ENCODE measurements at places on chromosomes 5 and 9. TPM values are rescaled to one million over a fixed set of nuclear protein-coding genes. Genes with fewer than 3 reads are reported as not detected.
A peak's percentile ranks its signal among the peaks of the same experiment; 100 is the strongest.

The NUP214 gene
- 75.3 TPM for total RNA-seq

The NAA35 gene
- total RNA-seq: 25.3 TPM

DNA sequence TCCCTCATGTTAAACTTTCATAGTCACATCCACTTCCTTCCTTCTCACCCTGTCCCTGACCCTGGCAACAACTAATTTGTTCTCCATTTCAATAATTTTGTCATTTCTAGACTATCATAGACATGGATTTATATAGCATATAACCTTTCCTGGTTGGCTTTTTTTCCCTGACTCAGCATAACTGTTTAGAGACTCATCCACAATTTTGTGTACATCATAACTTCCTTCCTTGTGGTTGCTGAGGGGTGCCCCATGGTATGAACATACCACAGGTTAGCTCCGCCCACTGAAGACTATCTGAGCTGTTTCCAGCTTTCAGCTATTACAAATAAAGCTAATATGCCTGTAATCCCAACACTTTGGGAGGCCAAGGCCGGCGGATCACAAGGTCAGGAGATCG lies 137.3 kb downstream of the PHF2 start:
- H3K4me3 ChIP-seq: no peak overlapping the region
- no peaks in the 10 kb centered on the region for H3K4me1 ChIP-seq
- no peak for DNase-seq
- no peaks in the 10 kb centered on the region for H3K36me3 ChIP-seq
- H3K27ac ChIP-seq: no peak overlapping the region

DNA sequence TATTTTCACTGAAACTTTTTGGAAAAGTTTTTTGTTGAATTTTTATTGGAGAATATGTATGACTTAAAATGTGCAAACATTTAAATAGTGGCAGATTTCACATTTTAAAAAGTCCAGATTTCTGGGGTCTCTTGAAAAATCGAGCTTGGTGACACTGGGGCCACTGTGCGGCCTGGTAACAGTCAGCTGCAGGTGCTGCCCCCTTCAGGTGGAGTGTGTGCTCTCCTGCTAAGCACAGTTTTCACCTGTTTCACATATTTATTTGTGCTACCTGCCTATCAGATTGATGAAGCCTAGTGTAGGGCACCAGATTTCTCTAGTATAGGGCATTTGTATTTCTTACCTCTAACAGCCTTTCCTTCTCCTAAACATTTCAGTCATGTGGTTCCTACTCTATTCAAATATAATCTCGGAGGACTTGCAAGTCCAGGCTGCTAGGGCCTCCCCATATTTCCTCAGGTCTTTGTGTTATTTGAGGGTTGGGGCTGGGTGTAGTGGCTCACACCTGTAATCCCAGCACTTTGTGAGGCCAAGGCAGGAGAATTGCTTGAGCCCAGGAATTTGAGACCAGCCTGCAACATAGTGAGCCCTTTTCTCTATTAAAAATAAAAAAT lies 95.8 kb upstream of the KLF9 start:
- H3K27me3 ChIP-seq: no peaks in the 10 kb centered on the region
- no peak overlapping the region for H3K4me3 ChIP-seq
- DNase-seq: peak; percentile 19

The ARSK gene
- 5.9 TPM for total RNA-seq

DNA sequence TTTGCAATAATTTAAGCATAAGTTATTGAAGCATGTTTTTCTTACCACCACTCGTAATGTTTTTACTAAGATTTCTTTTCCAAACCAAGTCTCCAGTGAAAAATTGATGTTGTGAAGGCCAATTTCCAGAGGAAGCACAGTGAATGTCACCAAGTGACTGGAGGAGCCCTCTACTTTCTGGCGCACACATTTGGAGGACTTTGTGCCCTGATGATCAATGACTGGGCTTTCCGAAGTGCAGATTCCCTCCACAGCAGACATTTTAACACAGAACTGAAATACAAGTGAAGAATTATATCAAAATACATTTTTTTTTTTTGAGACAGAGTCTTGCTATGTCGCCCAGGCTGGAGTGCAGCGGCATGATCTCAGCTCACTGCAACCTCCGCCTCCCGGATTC lies 52.6 kb downstream of the C5 start:
- no peaks in the 10 kb centered on the region for H3K27me3 ChIP-seq
- no peaks in the 10 kb centered on the region for H3K36me3 ChIP-seq
- no peaks in the 10 kb centered on the region for H3K4me1 ChIP-seq

- no peaks in the 10 kb centered on the region for H3K36me3 ChIP-seq
- H3K27ac ChIP-seq: no peak overlapping the region
- no peak for DNase-seq
These were observed 438.0 kb upstream of the WWC1 start for GRCh38 chr5:167853421-167853820.

GRCh38 chr9:135178498-135178897 lies 91.0 kb downstream of the OLFM1 start:
- H3K27ac ChIP-seq: no peak overlapping the region
- no peaks in the 10 kb centered on the region for H3K4me1 ChIP-seq
- DNase-seq: no peak
- no peaks in the 10 kb centered on the region for H3K36me3 ChIP-seq

DNA sequence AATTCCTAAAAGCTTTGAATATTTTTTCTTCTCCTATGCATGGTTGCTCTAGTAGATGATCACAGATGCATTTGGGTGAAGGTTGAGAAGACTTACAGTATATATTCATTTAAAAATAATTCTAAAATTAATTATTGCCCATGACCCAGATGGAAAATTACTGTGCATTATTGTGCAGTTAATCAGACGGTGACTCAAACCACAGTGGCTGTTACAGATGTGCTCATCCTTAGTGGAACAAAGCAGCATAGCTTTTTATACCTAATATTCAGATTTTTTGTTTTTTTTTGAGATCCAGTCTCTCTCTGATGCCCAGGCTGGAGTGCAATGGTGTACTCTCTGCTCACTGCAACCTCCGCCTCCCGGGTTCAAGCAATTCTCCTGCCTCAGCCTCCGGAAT lies 10.7 kb downstream of the OR2V1 start:
- H3K4me3 ChIP-seq: no peak overlapping the region
- no peak for DNase-seq
- H3K4me1 ChIP-seq: no peaks in the 10 kb centered on the region
- H3K27me3 ChIP-seq: peaks cover 14% of the 10 kb centered on the region
- H3K27ac ChIP-seq: no peak overlapping the region

The GLRA1 gene
- not detected for total RNA-seq

GRCh38 chr5:109328626-109329025 lies 81.1 kb downstream of the PJA2 start:
- H3K27me3 ChIP-seq: no peaks in the 10 kb centered on the region
- no peaks in the 10 kb centered on the region for H3K36me3 ChIP-seq
- no peaks in the 10 kb centered on the region for H3K4me1 ChIP-seq
- H3K4me3 ChIP-seq: no peak overlapping the region
- H3K27ac ChIP-seq: no peak overlapping the region
- DNase-seq: no peak

- DNase-seq: no peak
- no peaks in the 10 kb centered on the region for H3K4me1 ChIP-seq
- no peaks in the 10 kb centered on the region for H3K36me3 ChIP-seq
- H3K4me3 ChIP-seq: no peak overlapping the region
- no peak overlapping the region for H3K27ac ChIP-seq
These were observed 14.6 kb downstream of the PDCD6 start for GRCh38 chr5:285991-286557.

The RORB gene
- 0.41 TPM for total RNA-seq

The STING1 gene
- 109 TPM for total RNA-seq

GRCh38 chr9:1876891-1877496 lies 138.2 kb upstream of the SMARCA2 start:
- no peak for DNase-seq
- H3K27ac ChIP-seq: no peak overlapping the region
- H3K4me1 ChIP-seq: no peaks in the 10 kb centered on the region
- H3K27me3 ChIP-seq: no peaks in the 10 kb centered on the region
- H3K4me3 ChIP-seq: no peak overlapping the region
- H3K36me3 ChIP-seq: no peaks in the 10 kb centered on the region

The CD274 gene
- total RNA-seq: 5.0 TPM

All from kidney (tissue), 22 donors.